ENCODE measurements at places on chromosomes 4 and X.

DNA sequence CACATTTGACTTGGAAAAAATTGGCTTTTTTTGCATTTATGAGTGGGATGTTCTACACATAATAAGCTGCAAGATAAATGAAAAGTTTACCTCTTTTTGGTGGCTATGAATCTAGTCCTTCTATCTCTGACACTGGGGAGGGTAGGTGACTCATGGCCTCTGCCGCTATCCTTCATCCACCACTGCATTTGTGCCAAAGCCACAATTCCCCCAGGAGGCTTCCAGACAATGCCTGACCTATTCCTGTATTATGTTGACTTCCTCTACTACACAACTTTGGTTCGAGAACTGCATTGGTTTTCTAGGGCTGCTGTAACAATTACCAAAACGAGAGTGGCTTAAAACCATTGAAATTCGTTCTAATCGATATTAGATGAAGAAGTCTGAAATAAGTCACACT lies 245.6 kb downstream of the TRAM1L1 start:
- H3K27me3 ChIP-seq, result no peaks in the 10 kb centered on the region
- no peaks in the 10 kb centered on the region for H3K36me3 ChIP-seq
- no peaks in the 10 kb centered on the region for H3K4me1 ChIP-seq
- no peak overlapping the region for H3K27ac ChIP-seq
- H3K4me3 ChIP-seq, result no peak overlapping the region

DNA sequence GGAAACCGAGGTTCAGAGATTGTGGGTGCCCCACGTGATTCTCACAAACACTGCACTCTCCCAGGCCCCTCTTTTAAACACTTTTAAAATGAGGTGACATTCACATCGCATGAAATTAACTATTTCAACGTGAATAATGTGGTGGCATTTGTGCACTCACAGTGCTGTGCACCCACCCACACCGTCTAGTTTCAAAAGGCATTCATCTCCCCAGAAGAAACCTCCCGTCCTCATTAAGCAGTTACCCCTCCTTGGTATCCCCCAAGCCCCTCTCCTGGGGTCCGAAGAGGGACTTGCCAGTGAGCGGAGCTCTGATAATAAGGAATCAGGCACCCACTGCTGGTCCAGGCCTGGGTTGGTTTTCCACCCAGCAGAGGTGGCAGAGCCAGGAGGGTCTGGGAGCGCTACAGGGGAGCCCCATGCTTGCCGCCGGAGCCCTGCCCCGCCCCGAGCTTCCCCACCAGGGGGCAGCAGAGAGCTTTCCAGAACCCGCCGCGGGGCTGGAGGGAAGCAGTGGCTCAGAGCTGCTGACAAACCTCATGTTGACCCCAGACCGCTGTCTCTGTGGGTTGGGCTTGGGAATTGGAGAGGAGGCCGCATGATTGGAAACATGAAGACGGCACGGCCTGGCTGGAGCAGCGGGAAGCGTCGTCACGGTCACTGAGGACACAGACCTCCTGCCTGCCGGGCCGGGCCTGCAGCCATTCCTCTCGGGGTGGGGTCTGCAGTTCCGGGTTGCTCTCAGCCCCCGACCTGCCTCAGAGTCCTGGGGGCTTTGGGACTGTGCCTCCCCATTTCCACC lies 27.5 kb upstream of the HTRA3 start:
- no peaks in the 10 kb centered on the region for H3K27me3 ChIP-seq
- H3K4me1 ChIP-seq, result peaks cover 49% of the 10 kb centered on the region
- H3K4me3 ChIP-seq, result no peak overlapping the region
- peak; percentile 78 for DNase-seq

- H3K4me1 ChIP-seq, result peaks cover 10% of the 10 kb centered on the region
- no peak overlapping the region for H3K4me3 ChIP-seq
- no peaks in the 10 kb centered on the region for H3K36me3 ChIP-seq
Observed at GRCh38 chrX:9627922-9628321, 137.7 kb downstream of the GPR143 start.

GRCh38 chrX:34578237-34578636 lies 78.8 kb downstream of the TMEM47 start:
- H3K27me3 ChIP-seq, result no peaks in the 10 kb centered on the region
- H3K4me3 ChIP-seq, result no peak overlapping the region
- no peak for DNase-seq
- no peaks in the 10 kb centered on the region for H3K4me1 ChIP-seq

GRCh38 chrX:148035380-148035779 lies 54.2 kb downstream of the FMR1NB start:
- no peak overlapping the region for H3K4me3 ChIP-seq
- no peaks in the 10 kb centered on the region for H3K4me1 ChIP-seq
- no peaks in the 10 kb centered on the region for H3K36me3 ChIP-seq
- no peak for DNase-seq
- H3K27ac ChIP-seq, result no peak overlapping the region

DNA sequence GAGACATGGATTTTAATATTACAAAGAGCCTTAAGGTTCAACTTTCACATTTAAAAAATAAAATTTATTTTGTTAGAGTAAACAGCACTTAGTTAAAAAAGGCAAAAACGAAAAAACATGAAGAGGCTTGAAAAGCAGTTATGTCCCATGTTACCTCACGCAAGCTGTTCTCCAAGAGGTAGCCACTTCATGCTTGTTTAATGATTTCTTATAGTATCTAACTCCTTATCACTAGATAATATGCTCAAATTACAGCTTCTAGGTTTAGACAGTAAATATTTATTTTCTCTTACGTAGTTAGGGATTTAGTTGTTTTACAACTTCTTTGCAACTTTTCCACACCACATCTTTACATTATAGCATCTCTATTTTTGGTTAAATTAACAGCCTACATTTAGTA lies 27.8 kb upstream of the TMPRSS11D start:
- DNase-seq, result no peak
- no peaks in the 10 kb centered on the region for H3K36me3 ChIP-seq
- no peaks in the 10 kb centered on the region for H3K27me3 ChIP-seq
- no peak overlapping the region for H3K27ac ChIP-seq

DNA sequence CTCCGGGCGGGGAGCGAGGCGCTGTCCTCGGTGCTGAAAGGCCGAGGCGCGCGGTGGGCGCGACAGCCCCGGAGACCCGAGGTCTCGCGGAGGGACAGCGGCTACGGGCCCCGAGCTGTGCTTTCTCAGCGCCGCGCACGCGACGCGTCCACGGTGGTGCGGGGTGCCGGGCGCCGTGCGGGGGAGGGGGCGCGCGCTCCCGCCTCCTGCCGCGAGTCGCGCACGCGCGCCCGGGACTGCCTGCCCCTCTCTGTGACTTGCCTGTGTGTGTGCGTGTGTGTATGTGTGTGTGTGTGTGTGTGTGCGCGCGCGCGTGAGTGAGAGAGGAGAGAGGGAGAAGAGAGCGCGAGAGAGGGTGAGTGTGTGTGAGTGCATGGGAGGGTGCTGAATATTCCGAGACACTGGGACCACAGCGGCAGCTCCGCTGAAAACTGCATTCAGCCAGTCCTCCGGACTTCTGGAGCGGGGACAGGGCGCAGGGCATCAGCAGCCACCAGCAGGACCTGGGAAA lies at the start of gene GRIA2:
GRIA2 (plus strand) TSS at position 358 of the 511 bp plus-strand sequence. CDS start 315 bp downstream, outside the sequence.
- no peaks in the 10 kb centered on the region for H3K4me1 ChIP-seq
- H3K4me3 ChIP-seq, result no peak within 1 kb of the TSS
- peaks cover 4% of the 10 kb centered on the region for H3K27me3 ChIP-seq
- DNase-seq, result peak; percentile 1
- H3K27ac ChIP-seq, result no peak within 1 kb of the TSS
- no peaks in the 10 kb centered on the region for H3K36me3 ChIP-seq

GRCh38 chrX:13085526-13085925 lies 41.1 kb upstream of the FAM9C start:
- H3K36me3 ChIP-seq, result no peaks in the 10 kb centered on the region
- DNase-seq, result no peak
- H3K27ac ChIP-seq, result no peak overlapping the region
- no peak overlapping the region for H3K4me3 ChIP-seq
- peaks cover 9% of the 10 kb centered on the region for H3K4me1 ChIP-seq

GRCh38 chr4:84722720-84723119 lies 139.8 kb downstream of the CDS1 start:
- peaks cover 39% of the 10 kb centered on the region for H3K36me3 ChIP-seq
- no peak overlapping the region for H3K4me3 ChIP-seq
- H3K4me1 ChIP-seq, result no peaks in the 10 kb centered on the region
- H3K27me3 ChIP-seq, result no peaks in the 10 kb centered on the region
- no peak for DNase-seq

DNA sequence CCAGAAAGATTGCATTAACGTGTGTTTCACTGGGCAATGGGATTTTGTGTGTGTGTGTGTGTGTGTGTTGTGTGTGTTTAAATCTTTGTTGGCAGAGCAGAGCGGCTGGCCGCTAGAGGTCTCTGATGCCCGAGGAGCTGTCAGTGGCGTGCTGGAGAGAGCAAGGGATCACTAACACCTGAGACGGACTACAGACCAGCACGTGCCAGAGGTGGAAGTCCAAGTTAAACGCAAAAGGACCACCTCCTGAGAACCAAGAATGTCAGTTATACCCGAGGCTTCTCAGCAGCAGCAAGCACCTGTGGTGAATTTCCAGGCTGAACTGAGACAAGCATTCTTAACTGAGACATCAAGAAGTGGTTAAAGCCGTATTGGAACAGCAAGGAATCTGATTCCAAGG lies 9.0 kb upstream of the SLC25A14 start:
- H3K4me3 ChIP-seq, result no peak overlapping the region
- peak; percentile 43 for DNase-seq
- H3K36me3 ChIP-seq, result no peaks in the 10 kb centered on the region
- no peaks in the 10 kb centered on the region for H3K27me3 ChIP-seq
- no peak overlapping the region for H3K27ac ChIP-seq

DNA sequence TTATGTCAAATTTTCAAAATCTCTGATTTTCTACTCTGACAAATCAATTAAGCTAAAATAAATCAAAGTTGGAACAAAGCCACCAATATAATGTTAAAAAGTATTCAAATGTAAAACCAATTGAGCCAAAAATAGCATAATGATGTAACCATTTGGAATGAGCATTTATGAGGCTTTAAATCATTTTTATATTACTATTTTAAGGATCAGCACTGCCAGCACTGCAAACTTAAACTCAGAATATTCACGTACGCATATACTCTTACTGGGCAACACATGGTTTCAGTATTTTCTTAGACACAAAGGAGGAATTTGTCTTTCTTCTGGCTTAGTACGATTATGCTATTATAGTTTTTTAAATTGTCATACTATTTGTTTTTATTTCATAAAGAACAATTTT lies 52.2 kb downstream of the AFAP1 start:
- no peak overlapping the region for H3K27ac ChIP-seq
- peaks cover 35% of the 10 kb centered on the region for H3K4me1 ChIP-seq
- DNase-seq, result no peak
- H3K27me3 ChIP-seq, result no peaks in the 10 kb centered on the region
- no peak overlapping the region for H3K4me3 ChIP-seq
- no peaks in the 10 kb centered on the region for H3K36me3 ChIP-seq

- no peak overlapping the region for H3K4me3 ChIP-seq
- DNase-seq, result no peak
- H3K36me3 ChIP-seq, result no peaks in the 10 kb centered on the region
- H3K4me1 ChIP-seq, result no peaks in the 10 kb centered on the region
- H3K27ac ChIP-seq, result no peak overlapping the region
- H3K27me3 ChIP-seq, result no peaks in the 10 kb centered on the region
Observed at GRCh38 chr4:52892880-52893279, 30.8 kb downstream of the RASL11B start.

- H3K27me3 ChIP-seq, result no peaks in the 10 kb centered on the region
- peaks cover 6% of the 10 kb centered on the region for H3K4me1 ChIP-seq
- no peaks in the 10 kb centered on the region for H3K36me3 ChIP-seq
- no peak overlapping the region for H3K4me3 ChIP-seq
- no peak for DNase-seq
Observed at GRCh38 chr4:138961664-138962063, 53.9 kb upstream of the NOCT start.

GRCh38 chr4:95910749-95911148 lies 70.9 kb downstream of the PDHA2 start:
- no peak for DNase-seq
- no peak overlapping the region for H3K27ac ChIP-seq

DNA sequence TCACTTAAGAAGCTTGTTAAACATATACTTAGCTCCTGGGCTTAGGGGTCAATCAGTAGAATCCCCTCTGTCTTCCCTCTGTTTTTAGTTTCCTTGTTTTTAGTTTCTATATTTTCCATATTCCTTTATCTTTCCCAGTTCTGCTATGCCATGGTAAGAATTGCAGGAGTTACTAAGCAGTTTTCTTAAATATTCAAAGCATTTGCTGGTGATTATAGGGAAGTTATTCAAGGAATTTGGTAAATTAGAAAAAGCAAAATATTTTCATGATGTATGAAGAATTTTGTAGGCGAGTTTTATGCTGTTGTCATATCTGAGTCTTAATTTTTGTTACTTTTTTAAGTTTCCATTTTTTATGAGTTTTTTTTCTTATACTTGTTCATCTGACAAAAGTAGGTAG lies 91.6 kb upstream of the NUDT6 start:
- H3K4me1 ChIP-seq, result peaks cover 13% of the 10 kb centered on the region
- no peak overlapping the region for H3K4me3 ChIP-seq
- DNase-seq, result no peak
- no peaks in the 10 kb centered on the region for H3K27me3 ChIP-seq
- H3K36me3 ChIP-seq, result no peaks in the 10 kb centered on the region
- H3K27ac ChIP-seq, result no peak overlapping the region

- DNase-seq, result no peak
- H3K4me1 ChIP-seq, result no peaks in the 10 kb centered on the region
- no peak overlapping the region for H3K27ac ChIP-seq
- H3K4me3 ChIP-seq, result no peak overlapping the region
- H3K27me3 ChIP-seq, result no peaks in the 10 kb centered on the region
Observed at GRCh38 chrX:1215123-1215823, 2.8 kb upstream of the CRLF2 start.

DNA sequence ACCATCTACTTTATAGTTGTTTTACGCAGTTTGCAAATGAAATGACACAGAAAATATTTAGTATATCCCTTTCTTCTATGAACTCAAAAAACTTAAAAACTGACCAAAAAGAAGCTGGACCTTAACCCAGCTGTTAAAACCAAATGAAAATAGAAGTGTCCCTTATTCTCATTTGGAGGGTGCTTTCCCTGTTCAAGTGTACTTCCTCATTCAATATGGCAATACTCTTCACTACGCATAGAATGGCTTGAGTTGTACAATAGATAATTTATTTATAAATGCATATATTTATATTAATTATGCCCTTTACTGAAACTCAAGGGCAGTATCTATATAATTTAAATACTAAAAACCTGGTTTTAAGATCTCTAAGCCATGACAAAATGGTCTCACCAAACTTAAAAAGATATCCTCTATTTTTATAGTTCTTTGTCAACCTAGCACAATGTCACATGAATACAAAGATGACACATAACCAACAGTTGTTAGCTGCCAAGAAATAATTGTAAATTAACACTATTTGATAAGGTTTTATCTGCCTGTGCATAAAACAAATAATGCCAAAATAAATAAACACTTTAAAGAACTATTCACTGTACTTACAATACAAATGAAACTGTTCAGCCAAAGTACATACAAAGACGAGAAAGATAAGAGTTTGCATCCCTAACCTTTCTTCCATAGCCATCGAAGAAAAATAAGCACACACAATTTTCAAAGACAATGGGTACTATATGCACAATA lies 25.2 kb downstream of the YTHDC1 start:
- peaks cover 60% of the 10 kb centered on the region for H3K36me3 ChIP-seq
- H3K27me3 ChIP-seq, result no peaks in the 10 kb centered on the region
- no peaks in the 10 kb centered on the region for H3K4me1 ChIP-seq
- H3K27ac ChIP-seq, result no peak overlapping the region
- H3K4me3 ChIP-seq, result no peak overlapping the region

Measured in HepG2 (cell line).